Spleen (tissue), 13 donors: ENCODE measurements at places on chromosomes 12 and 14. TPM values are rescaled to one million over a fixed set of nuclear protein-coding genes. Genes with fewer than 3 reads are reported as not detected.

- no peak for DNase-seq
Measured at GRCh38 chr12:42507565-42507964, 82.0 kb downstream of the PRICKLE1 start.

DNA sequence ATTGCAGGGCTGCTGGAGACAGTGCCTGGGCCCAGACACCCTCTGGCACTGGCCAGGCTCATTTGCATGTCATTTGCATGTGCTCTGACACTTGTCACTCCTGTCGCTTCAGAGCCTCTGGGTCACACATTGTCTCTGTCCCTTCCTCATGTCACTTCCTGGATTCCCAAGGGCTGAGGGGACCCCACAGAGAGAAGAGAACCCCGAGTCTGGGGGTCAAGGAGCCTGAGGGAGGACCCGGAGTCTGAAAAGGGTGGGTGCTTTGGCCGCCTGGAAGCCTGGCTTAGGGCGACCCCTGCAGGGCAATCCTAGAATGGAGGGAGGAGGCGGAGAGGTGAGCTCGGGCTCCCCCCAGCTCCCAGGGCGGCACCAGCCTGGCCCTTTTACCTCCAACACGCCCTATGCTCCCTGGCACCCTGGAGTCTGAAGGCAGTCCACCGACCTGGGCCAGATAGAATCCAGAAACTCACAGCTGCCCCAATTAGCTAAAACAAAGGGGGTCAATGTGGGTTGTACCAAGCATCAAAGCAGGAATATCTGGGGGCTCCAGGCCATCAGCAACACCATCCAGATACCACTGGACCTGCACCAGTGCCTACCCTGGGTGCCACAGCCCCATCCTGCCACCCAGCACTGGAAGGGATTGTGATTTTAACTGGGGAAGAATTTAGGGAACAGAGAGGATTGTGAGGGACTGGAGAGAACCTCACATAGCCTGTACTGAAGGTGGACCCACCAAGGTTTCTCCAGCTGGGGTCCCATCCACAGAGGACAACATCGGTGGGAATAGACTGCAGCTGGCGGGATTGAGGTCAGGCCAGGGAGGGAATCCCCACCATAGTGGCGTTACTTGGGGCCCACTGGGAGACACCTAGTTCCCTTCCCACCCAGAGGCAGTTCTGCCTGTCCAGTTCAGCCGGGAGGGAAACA lies 21.8 kb upstream of the KRT78 start:
- DNase-seq = peak; percentile 86

GRCh38 chr12:81229759-81230158 lies 151.9 kb downstream of the ACSS3 start:
- DNase-seq = no peak

DNA sequence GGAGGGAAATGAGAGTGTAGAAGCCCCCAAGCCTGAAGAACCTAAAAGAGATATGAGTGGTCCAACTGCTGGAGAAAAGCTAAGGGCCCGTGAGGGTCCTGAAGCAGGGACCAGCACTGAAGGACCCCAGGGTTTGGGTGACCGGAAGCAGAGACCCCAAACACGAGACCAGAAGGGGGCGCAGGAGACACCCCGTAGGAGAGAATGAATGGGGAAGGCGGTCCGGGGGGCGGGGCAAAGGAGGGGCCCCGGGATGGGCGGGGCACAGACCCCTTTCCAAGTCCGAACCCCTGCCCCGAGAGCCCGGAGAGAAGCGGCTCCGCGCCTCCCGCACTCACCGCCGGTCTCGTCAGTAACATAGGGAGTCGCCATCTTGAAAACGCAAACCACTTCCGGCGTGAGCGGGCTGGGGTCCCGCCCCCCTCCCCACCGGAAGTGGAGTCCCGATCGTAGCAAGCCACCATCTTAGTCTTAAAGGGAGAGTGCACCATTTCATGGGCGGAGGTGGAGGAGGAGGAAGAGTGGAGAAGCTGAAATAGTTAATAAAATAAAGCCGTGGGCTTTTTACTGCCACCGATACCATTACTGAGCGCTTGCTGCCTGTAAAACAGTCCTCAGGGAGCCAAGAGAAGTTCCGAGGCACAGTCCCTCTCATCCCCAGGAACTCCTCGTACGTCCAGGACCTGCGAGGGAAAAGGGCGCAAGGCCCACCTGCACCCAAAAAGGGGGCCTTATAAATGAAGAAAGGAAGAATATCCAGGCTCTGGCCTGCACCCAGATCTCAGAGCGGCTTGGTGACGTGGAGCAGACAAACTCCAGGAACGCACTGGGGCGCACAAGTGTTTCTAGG lies 731 bp downstream of the PYM1 start:
- peak; percentile 98 for DNase-seq

DNA sequence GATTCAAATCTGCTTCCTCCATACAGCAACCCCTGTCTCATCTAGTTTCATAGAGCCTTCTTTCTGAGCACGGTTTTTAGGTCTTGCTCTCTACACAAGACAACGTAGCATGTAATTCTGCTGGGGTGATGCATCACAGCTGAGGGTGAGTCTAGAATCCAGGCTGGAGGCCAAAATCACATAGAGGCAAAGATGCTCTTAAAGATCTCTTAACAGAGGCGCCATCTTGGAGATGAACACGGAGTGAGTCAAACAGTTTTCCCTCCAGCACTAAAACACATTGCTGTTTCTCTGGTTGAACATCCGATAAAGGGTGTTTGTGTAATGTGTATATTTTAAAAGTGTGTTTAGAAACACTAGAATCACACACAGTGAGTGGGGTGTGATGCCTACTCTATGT lies 78.9 kb downstream of the NOS1 start:
- DNase-seq = no peak

DNA sequence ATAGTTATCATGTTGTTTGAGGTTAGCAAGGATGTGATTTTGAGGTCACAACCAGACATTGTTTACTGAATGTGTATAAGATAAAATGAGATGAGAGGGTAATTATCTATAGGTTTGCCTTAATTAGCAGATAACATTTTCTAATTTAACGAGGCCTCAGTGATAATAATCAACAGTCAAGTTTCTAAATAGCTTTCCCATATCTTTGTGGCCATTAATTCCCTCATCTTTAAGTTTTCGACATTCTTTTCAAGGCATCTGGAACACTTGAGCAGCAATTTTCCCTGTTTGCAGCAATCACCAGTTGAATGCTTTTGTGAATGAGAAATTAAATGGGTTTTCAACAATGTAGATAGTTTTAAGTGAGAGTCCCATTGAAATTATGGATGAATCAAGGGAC lies 304.1 kb downstream of the SYT1 start:
- DNase-seq = no peak

GRCh38 chr12:24931666-24932405 lies 17.1 kb downstream of the BCAT1 start:
- no peak for DNase-seq

DNA sequence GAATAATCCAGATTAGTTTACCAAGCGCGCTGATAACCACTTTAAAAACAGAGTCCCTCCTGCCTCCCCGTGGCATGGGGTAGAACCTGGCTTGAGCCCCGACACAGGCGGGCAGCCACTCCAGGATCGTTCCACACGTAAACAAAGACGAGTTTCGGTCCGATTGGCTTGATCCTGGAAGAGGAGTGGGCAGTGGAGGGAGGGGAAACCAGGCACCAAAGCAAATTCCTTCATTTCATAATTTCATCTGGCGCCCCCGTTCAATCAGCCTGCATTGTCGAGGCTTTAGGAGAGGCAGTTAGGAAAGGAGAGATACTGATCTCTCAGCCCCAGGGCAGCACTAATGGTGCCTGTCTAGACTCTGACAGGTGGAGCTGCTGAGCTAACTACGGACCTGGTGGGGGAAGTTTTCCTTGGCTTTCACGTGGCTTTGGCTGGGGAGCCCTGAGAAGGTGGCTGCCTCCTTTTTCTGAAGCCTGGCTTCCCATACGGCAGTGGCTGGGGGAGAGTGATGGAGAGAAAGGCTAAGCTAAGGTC lies 751 bp upstream of the GPRC5A start:
- DNase-seq = no peak

The AMN gene
- 2.2 TPM for polyA plus RNA-seq

The RAPGEF3 gene
- 116 TPM for polyA plus RNA-seq

The TRAF3 gene
- polyA plus RNA-seq = 12.0 TPM
